ENCODE measurements at places on chromosomes 5 and 9. TPM values are rescaled to one million over a fixed set of nuclear protein-coding genes. Genes with fewer than 3 reads are reported as not detected.

The NR2F1 gene
- total RNA-seq = 1.2 TPM

The FOXD1 gene
- 3.0 TPM for total RNA-seq

The NTNG2 gene
- total RNA-seq = 0.07 TPM

The TMC1 gene
- total RNA-seq = not detected

The PAEP gene
- total RNA-seq = not detected

The RFESD gene
- total RNA-seq = 0.98 TPM

The FOXD4L3 gene
- total RNA-seq = not detected

The RACK1 gene
- 2,458 TPM for total RNA-seq

The LHX3 gene
- not detected for total RNA-seq

The ANKRD34B gene
- not detected for total RNA-seq

The PCDHGA1 gene
- total RNA-seq = 0.28 TPM

The GZMA gene
- not detected for total RNA-seq

The TMEM252 gene
- not detected for total RNA-seq

The ORM1 gene
- not detected for total RNA-seq

The FGD3 gene
- 1.5 TPM for total RNA-seq

The ASPN gene
- not detected for total RNA-seq

The PCDHGB4 gene
- 2.2 TPM for total RNA-seq

The CA9 gene
- 39.5 TPM for total RNA-seq

The ZDHHC21 gene
- total RNA-seq = 3.8 TPM

The DNAI1 gene
- total RNA-seq = not detected

The SLC6A19 gene
- not detected for total RNA-seq

The GLRA1 gene
- total RNA-seq = not detected

The LMBRD2 gene
- total RNA-seq = 4.6 TPM

The IFNB1 gene
- total RNA-seq = not detected

The CBY3 gene
- not detected for total RNA-seq

The PTPRD gene
- total RNA-seq = 0.23 TPM

The NMUR2 gene
- total RNA-seq = not detected

The OCLN gene
- total RNA-seq = 19.0 TPM

The SHB gene
- total RNA-seq = 20.0 TPM

The ACOT12 gene
- not detected for total RNA-seq

The C9orf153 gene
- total RNA-seq = not detected

The OR1J2 gene
- not detected for total RNA-seq

The C9orf72 gene
- total RNA-seq = 9.0 TPM

The TSSK1B gene
- 0.14 TPM for total RNA-seq

The SPATA31C1 gene
- total RNA-seq = not detected

The GBGT1 gene
- total RNA-seq = 3.2 TPM

The SPATA24 gene
- total RNA-seq = 5.3 TPM

The MRPS2 gene
- total RNA-seq = 52.5 TPM

The BTNL3 gene
- total RNA-seq = not detected

The RAI14 gene
- 48.1 TPM for total RNA-seq
